ENCODE measurements at places on chromosomes 2 and 18.

GRCh38 chr2:182330451-182331305, 96.2 kb downstream of the PDE1A start:
- no peaks in the 10 kb centered on the region for H3K27me3 ChIP-seq
- H3K27ac ChIP-seq: no peak overlapping the region
- DNase-seq: no peak
- H3K36me3 ChIP-seq: no peaks in the 10 kb centered on the region
- H3K4me1 ChIP-seq: no peaks in the 10 kb centered on the region

DNA sequence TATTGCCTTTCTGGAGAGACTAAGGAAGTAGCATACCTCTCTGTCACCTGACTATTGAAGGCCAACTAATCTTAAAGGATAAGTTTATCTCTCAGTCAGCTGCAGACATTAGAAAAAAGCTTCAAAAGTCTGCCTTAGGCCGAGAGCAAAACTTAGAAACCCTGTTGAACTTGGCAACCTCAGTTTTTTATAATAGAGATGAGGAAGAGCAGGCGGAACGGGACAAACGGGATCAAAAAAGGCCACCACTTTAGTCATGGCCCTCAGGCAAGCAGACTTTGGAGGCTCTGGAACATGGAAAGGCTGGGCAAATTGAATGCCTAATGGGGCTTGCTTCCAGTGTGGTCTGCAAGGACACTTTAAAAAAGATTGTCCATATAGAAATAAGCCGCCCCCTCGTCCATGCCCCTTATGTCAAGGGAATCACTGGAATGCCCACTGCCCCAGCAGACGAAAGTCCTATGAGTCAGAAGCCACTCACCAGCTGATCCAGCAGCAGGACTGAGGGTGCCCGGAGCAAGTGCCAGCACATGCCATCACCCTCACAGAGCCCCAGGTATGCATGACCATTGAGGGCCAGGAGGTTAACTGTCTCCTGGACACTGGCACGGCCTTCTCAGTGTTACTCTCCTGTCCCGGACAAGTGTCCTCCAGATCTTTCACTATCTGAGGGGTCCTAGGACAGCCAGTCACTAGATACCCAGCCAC, 61.5 kb upstream of the FAM98A start:
- H3K27ac ChIP-seq: no peak overlapping the region
- no peak for DNase-seq
- no peak overlapping the region for H3K4me3 ChIP-seq
- no peaks in the 10 kb centered on the region for H3K36me3 ChIP-seq

GRCh38 chr2:113672326-113672932, 45.4 kb downstream of the RABL2A start:
- H3K4me3 ChIP-seq: no peak overlapping the region
- no peaks in the 10 kb centered on the region for H3K36me3 ChIP-seq
- no peak for DNase-seq
- no peaks in the 10 kb centered on the region for H3K4me1 ChIP-seq

- H3K36me3 ChIP-seq: no peaks in the 10 kb centered on the region
- H3K27me3 ChIP-seq: no peaks in the 10 kb centered on the region
- H3K4me3 ChIP-seq: no peak overlapping the region
These were observed 337.5 kb downstream of the GULP1 start for GRCh38 chr2:188628989-188629752.

DNA sequence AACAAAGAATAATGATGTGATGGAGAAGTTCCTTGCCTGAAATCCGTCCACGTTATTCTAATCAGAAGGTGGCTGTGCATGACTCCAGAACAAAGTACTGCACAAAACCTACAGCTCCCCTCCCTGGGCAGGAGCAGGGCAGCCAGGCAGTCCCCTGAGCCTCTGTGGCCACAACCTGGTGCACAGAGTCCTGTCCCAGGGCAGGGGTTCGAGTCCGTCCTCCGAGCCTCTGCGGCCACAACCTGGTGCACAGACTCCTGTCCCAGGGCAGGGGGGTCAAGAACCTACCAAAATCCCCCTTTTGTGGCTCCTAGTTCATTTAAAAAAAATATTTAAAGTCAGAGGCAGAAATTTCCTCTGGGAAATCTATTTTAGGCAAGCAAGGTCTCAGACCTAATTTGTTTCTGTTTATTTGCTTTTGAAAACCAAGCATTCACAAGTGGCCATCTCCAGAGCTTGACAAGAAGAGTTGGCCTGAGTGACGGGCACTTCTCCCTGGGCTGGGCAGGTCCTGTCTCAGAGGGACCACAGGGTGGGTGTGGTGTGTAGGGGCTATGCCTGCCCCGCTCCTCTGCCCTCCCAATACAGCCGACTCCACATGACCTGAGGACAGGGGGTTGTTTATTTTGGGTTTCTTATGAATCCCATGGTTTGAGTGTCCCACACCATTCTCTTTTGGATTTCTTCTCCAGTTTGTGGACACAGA, 255.9 kb upstream of the PXDN start:
- no peaks in the 10 kb centered on the region for H3K36me3 ChIP-seq
- no peak overlapping the region for H3K27ac ChIP-seq
- H3K27me3 ChIP-seq: no peaks in the 10 kb centered on the region
- no peaks in the 10 kb centered on the region for H3K4me1 ChIP-seq

DNA sequence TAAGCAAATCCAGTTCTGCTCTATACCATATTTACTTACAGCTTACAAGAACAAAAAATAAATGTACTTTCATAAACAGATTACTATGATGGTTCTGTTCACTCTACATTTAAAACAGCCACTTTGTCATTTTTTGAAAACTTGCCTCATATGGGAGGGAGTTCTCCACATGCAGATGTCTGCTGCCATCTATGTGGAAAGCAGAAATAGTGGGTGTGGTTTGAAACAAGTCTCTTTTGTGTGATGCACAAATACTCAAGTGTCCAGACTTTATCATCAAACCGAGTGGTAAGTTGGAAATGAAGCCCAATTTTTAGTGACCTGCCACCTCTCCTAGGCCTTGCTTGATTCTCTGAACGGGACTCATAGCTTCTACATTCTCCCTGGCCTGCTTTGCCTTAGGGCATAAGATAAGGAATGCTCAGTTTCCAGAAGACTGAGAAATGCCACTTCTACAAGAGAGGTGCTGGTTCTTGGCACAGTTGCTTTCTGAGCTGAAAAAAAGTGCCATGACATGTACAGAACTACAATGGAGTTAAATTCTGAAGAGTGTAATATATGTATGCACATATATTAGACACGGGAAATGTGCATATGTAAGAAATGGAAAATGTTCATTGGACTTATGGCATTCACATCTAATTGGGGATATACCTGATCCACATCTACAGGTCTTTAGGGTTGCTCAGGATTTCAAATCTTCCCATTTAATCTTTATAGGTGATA, 221.0 kb downstream of the SLC8A1 start:
- H3K27ac ChIP-seq: no peak overlapping the region
- DNase-seq: no peak
- no peaks in the 10 kb centered on the region for H3K36me3 ChIP-seq
- H3K4me1 ChIP-seq: no peaks in the 10 kb centered on the region

DNA sequence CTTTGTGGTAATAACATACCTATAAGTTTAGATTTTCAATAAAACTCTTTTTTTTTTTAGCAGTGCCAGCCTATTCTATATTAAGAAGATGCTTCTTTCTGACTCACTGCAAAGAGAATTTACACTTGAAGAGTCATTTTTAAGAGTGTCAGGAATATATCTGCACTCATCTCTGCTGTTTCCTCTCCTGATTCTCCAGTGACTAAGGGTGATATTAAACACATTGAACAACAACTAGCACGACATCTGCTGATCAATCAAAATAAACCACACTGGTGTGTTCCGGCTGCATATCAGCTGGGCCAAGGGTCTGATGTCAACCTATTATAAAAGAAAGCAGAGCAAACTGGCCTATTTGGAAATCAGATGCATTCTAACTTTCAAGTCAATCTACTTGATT, 15.0 kb downstream of the RAB27B start:
- no peak overlapping the region for H3K4me3 ChIP-seq
- H3K27ac ChIP-seq: no peak overlapping the region
- H3K27me3 ChIP-seq: no peaks in the 10 kb centered on the region
- no peaks in the 10 kb centered on the region for H3K4me1 ChIP-seq

DNA sequence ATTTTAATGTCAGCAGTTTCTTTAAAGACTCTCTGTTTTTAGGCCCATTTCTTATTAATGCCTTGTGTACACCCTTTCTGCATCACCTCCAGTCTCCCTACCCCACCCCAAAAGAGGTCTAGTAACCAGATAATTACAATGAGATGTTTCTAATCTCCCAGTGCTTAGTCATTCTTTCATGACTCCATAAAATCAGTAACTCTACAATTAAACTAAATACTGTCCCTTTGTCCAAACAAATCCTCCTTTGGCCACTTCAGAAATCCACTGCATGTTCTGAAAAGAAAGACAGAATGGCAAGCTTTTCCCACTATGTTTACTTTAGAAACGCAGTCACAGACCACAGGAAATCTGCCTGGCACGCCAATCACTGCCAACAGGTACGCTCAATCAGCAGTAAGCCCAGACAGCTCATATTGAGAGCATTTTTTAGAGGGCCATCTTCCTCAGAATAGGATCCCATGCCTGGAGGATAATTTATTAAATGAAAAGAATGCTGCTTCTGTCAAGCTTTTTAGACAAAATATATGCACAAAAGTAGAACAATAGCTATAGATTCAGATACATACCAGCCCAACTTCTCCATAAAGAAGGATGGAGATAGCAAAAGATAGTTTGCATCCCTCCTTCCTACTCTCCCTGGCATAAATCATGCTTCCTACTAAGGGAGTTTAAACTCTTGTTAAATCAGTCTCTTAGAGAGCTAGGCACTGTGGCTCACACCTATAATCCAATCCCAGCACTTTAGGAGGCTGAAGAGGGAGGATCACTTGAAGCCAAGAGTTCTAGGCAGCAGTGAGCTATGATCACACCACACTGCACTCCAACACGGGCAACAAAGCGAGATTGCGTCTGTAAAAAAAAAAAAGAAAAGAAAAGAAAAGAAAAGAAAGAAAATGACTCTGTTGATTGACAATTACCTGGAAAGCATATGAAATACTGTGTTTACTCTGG, 14.6 kb downstream of the CLASP1 start:
- no peak for DNase-seq
- no peak overlapping the region for H3K27ac ChIP-seq
- no peak overlapping the region for H3K4me3 ChIP-seq

DNA sequence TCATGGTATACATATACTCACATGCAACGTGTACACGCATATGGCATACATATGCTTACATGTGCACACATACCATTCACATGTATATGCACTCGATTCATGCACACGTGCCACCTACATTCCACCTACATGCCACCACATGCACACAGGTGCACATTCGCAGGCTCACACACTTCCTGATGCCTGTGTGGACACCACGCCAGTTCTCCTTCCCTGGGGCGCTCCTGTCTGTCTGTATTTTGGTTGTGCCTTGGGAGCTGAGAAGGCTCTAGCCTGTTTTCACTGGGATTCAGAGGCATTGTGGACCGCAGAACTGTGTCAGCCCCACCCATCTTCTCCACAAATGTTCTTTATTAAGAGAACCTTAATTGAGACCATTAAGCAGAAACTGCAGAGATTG, 96.6 kb upstream of the CTDP1 start:
- no peak overlapping the region for H3K4me3 ChIP-seq
- DNase-seq: no peak
- no peaks in the 10 kb centered on the region for H3K36me3 ChIP-seq
- no peaks in the 10 kb centered on the region for H3K4me1 ChIP-seq

GRCh38 chr2:47026748-47027534, 111.3 kb upstream of the MCFD2 start:
- no peak overlapping the region for H3K4me3 ChIP-seq
- no peak for DNase-seq
- H3K27ac ChIP-seq: no peak overlapping the region
- no peaks in the 10 kb centered on the region for H3K27me3 ChIP-seq

DNA sequence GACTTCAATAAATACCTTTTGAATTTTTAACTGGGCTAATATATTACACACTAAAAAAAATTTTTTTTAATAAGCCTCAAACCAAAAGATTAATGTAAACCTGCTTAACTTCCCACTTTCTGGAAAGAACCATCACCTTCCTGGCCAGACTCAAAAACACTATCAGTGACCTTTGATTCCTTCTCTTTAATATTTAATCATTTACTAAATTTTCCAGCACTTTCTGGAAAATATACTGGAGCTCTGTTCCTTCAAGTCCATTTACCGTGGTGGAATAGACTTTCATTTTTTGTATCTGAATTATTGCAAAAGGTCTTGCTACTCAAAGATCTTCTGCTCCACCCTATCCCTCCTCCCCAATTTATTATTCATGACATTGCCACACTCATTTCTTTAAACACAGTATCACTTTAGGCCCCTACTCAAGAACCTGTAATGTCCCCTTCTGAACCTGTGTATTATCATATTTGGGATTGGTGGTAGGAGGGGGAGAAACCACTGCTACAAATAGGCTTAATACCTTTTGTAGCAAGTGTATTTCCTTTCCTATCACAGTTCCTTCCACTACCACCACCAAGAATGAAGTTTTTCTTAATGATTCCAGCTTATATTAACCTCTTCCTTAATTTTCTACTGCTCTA, 7.4 kb downstream of the PPP4R3B start:
- DNase-seq: no peak
- no peak overlapping the region for H3K4me3 ChIP-seq
- H3K27ac ChIP-seq: no peak overlapping the region
- no peaks in the 10 kb centered on the region for H3K27me3 ChIP-seq

DNA sequence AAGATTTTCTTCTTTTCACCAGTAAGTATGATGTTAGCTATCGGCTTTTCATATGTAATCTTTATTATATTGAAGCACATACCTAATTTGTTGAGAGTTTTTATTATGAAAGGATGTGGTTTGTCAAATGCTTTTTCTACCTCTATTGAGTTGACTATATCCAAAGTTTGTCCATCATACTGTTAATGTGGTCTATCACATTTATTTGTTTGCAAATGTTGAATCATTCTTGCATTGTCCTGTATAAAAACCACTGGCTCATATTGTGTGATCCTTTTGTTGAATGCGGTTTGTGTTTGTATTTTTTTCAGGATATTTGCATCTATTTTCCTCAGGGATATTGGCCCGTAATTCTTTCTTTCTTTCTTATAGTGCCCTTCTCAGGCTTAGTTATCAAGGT, 675.5 kb downstream of the NUP35 start:
- H3K27me3 ChIP-seq: no peaks in the 10 kb centered on the region
- no peaks in the 10 kb centered on the region for H3K36me3 ChIP-seq
- no peaks in the 10 kb centered on the region for H3K4me1 ChIP-seq
- H3K4me3 ChIP-seq: no peak overlapping the region
- no peak for DNase-seq

- no peak overlapping the region for H3K4me3 ChIP-seq
- H3K36me3 ChIP-seq: no peaks in the 10 kb centered on the region
- H3K4me1 ChIP-seq: peaks cover 2% of the 10 kb centered on the region
- no peak overlapping the region for H3K27ac ChIP-seq
These were observed 155.5 kb downstream of the ARHGAP28 start for GRCh38 chr18:6885006-6885481.

DNA sequence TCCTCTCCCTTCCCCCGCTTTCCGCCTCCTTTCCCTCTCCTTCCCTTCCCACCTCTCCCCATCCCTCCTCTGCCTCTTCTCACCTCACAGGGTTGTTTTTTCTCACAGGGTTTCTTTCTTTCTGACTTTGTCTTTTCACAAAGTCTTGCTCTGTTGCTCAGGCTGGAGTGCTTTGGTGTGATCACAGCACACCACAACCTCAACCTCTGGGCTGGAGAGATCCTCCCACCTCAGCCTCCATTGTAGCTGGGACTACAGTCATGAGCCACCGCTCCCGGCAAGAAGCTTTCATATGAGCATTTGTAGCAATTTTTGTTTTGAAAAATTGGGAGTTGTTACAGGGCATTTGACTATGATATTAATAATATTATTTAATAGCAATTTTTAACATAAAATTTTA, 32.9 kb downstream of the ACSL3 start:
- H3K4me3 ChIP-seq: no peak overlapping the region
- H3K36me3 ChIP-seq: no peaks in the 10 kb centered on the region
- H3K27me3 ChIP-seq: no peaks in the 10 kb centered on the region
- no peak overlapping the region for H3K27ac ChIP-seq
